ENCODE measurements at places on chromosomes 3 and 15.

DNA sequence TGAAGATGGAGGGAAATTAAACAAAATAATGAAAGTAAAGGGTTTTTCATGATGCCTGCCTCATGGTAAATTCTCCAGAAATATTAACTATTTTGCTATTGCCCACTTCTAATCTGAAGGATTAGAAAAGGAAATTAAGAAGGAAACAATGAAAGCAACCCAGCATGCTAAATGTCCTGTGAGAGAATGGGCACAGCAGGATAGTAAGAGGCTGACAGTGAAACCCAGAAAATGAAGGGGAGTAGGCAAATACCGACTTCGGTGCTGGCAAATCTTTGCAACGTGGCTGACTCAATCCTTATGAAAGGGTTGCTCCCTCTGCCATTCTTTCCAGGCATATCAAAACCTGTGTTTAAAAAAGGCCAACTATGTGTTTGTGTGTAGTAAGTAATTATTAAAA lies 147.5 kb upstream of the SYNPR start:
- DNase-seq, result no peak

GRCh38 chr3:40120806-40121205 lies 188.7 kb upstream of the EIF1B start:
- DNase-seq, result no peak

- no peak for DNase-seq
These were observed 289.5 kb upstream of the RGMA start for GRCh38 chr15:93378558-93378957.

DNA sequence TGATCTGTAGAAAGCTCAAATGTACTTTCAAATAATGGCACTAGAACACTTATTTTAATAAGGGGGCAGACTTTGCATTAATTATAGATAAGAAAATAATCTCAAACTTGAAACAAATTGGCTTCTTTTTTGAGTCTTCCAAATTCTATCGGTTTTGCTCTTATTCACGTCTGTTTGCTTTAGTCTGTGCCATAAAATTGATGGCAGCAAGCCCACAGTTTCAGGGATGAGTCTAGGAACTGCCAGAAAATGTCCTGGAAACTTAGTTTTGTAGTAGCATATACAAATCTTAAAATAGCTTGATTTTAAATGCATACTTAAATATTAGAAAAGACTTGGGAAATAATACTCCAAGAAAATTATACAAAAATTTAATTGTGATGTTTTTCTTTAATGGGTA lies 39.7 kb downstream of the BCHE start:
- no peak for DNase-seq

DNA sequence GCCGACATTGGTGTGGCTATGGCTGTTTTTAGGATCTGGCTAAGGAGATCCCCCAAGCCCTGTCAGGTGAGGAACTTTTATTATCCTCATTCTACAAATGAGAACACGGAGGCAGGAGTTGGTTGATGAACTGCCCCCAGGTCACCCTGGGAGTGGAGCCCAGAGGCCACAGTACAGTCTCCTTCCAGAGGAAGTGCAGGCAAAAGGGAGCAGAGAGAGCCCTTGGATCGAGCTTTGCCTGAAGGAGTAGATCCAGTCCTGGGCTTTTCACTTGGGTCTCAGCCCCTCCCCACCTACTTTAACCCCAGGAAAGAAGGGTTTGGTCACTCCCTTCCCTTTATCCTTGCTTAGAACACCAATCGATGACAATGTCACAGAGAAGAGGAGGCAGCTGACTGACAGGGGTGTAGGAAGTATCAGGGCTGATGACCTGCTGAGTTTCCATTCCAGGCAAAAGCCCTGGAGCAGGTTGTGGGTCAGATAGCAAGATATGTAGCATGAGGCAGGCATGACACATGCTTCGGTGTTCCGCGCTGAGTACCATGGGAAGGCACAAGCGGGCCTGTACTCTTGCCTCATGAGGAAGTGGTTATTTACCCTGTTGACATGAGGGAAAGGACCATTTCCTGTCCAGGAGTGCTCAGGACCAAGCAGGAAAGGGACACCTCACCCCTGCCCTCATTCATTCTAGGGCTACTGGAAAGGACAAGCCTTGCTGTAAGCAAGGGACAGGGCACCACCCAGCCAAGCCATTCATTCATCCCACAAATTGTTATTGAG lies 5.8 kb upstream of the PLA2G4D start:
- no peak for DNase-seq

- DNase-seq, result no peak
These were observed 1.0 kb upstream of the RNF7 start for GRCh38 chr3:141737093-141737492.

DNA sequence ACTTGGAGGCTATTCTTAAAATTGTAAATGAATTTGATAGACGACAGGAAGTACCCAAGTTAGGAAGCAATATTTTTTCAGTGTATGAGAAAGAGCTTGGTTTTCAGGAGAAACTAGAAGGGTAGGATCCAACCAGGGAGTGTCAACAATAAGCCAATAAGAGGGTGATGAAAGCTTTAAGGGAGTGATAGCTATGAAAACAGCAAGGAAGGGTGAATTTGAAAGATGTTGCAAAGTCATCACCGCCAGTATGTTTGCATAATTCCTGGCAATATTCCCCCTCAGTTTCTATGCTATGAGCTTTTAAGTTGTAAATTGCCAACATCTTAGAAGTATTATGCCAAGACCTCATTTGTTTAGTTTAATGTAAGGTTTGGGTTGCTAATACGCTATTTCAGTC lies 11.8 kb upstream of the CSTA start:
- DNase-seq, result no peak

DNA sequence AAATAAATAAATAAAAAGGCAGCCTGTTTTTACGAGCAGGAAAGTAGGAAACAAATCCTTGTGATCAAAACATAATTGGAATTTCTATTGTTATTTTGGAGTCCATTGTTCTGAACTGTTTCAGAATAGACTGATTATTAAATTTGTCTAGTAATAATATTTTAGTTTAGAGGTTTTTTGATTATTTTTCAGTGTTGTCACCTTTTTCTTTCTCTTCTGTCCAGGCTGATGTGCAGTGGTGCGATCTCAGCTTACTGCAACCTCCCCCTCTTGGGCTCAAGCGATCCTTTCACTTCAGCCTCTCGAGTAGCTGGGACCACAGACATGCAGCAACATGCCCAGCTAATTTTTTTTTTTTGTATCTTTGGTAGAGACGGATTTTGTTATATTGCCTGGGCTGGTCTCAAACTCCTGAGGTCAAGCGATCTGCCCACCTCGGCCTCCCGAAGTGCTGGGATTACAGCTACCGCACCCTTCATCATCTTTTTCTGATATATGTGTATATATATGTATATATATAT lies 38.0 kb downstream of the KAT2B start:
- DNase-seq, result no peak

GRCh38 chr3:23592961-23593931 lies 212.5 kb upstream of the UBE2E1 start:
- DNase-seq, result no peak

- DNase-seq, result no peak
These were observed 308.4 kb upstream of the SLITRK3 start for GRCh38 chr3:165504554-165504953.

GRCh38 chr15:39079296-39079847 lies 501.5 kb upstream of the THBS1 start:
- no peak for DNase-seq
